CD4-positive, alpha-beta memory T cell (primary cell): ENCODE measurements at places on chromosomes 5 and 9.

- no peak for DNase-seq
Measured at GRCh38 chr5:82730913-82731312, 346.3 kb downstream of the TMEM167A start.

DNA sequence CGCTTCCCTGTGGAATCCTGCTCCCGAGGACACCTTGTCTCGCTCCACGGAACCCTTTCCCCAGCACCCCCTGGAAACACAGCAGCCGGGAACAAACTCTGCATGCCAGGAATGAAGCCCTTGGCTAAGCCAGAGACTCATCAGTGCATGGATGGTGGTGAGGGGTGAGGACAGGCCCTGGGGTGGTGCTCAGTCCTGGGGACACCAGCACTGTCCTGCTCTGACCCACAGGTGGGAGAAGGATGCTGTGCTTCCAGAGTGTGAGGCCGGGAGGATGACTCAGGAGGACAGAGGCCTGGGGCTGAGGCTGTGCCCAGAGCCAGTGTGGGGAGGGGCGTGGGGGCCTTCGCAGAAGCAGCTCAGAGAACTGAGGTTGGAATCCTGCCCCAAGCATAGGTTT is 11.2 kb upstream of the EGR1 start:
- no peak for DNase-seq

DNA sequence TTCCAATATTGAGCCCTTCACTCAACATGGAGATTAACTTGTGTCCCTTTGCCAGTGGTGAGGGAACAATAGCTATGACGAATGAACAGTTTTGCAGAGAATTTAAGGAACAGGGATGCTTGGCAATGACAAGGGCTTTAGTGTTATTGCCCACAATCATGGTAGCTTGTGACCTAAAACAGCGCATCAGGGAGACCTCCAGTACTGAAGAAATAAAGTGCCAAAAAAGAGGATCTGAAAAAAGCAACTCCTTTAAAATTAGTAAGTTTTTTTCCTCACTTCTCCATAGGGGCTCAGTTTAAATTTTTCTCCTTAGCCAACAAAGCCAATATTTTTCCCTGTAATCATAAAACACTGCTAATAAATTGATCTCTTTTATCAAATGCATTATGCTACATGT is 41.8 kb upstream of the PAM start:
- no peak for DNase-seq

DNA sequence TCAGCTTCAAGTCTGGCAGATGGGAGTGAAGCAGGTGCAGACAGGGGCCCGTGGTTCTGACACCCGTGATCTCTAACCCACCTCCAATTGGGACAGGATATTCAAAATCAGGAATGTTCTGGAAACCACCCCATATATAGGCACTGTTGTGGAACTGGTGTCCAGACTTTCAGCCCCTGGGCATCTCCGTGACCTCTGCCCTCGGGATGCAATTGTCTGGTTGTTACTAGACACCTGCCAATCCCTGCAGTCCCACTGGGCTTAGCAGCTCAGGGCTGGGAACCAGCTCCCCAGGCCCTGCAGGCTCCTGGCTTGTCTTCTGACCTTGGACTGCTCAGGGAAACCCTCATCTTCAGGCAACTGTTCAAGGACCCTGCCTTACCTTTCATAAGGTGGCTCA is 38.8 kb downstream of the NTNG2 start:
- no peak for DNase-seq

DNA sequence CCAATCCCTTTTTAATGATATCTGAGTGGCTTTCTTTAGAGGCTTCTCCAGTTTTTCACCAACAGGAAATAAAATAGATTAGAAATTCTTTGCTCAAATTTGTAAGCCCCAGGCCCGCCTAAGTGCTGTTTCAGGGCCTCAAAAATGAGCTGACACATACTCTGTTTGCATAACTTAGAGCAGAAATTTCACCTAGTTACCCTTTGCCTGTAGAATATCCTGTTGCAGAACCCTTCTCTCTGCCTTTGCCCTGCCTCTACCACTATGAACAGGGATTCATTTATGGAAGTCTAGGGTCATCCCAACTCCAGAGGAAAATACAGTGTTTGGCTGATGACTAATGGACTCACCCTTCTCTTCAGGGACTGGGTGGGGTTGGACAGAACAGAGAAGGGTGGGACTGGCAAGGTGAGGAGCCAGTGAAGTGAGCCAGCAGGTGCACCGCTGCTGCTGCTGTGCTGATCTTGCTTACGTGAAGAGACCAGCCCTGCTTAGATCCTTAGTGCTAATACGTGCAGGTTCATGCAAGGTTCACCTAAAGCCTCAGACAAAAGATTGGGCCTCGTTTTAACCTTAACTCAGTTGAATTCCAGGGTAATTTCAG is 22.8 kb downstream of the OSTF1 start:
- no peak for DNase-seq

GRCh38 chr9:126225611-126226609 is 100.7 kb upstream of the MVB12B start:
- no peak for DNase-seq

DNA sequence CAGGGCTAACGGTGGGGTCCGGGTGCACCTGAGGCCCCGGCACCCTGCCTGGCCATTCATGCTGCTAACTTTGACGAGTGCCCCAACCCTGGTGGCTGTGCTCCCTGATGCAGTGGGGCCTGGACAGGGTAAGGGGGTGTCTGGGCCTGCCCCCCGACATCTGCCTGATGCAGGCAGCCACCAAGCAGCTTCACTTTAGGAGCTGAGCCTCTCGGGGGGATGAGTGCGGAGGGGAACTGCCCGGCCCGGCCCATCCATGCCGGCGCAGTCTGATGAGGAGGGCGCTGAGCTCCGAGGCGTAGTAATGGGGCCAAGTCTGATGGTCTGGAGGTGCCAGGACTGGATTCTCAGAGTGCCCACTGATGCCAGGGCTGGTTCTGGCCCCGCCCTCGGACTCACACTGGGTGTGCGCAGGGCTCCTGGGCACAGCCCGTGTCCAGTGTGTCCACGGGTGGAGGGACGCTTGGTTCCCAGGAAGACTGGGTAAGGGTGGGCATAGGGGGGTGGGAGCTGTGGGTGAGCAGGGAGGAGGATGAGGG is 16.5 kb downstream of the DNLZ start:
- no peak for DNase-seq

DNA sequence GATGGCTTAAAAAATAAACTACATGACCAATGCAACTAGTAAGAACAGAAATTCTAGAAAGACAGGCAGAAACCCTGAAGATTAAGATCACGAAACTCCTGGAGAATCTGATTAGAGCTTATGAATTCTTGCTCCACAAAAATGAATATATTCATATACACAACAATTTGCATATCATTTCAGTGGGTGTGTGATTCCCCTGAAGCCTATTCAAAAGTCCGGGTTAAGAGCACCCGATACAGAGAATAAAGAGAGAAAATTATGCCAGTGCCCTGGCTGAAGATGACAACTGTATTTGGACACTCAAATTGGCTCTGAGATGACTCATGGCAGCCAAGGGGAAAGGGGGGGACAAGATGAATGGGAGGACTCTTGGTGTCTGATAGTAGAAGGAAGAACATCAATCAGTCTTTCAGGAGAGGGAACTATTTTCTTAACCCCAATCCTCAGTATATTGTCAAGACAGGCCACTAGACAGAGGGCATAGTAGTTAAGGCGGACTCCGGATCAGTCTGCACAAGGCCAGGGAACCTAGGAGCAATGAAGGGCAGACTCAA is 6.0 kb downstream of the TMOD1 start:
- DNase-seq: no peak

- DNase-seq: no peak
Measured at GRCh38 chr5:67234671-67235176, 38.1 kb upstream of the CD180 start.
